ENCODE measurements at places on chromosomes 5 and 9. TPM values are rescaled to one million over a fixed set of nuclear protein-coding genes. Genes with fewer than 3 reads are reported as not detected.
A peak's percentile ranks its signal among the peaks of the same experiment; 100 is the strongest.

GRCh38 chr5:65577141-65577540, 14.0 kb downstream of the PPWD1 start:
- no peak for DNase-seq

DNA sequence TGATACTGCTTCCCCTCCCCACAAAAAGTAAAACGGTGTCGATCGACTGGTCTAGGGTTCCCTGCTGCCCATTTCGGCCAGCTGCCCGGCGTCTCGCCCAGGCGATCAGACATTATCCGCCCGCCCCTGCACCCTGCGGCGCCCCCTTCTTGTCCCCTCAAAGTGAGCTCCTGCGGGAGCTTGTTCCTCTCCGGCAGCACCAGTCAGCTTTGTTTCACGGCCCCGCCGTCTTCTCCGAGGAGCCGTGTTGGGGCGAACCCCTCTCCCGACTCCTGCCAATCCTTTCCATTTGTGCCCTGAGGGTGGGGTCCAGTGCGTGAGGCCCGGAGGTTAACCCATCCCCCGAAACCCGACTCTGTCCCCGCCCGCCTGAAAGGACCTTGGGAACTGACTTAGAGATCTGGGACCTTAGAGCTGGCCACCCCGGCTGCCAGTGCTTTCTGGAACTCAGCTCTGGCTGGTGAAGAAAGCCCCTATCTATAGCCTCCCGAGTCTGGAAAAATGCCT, 518 bp downstream of the UBE2B start:
- DNase-seq, result peak; percentile 72

DNA sequence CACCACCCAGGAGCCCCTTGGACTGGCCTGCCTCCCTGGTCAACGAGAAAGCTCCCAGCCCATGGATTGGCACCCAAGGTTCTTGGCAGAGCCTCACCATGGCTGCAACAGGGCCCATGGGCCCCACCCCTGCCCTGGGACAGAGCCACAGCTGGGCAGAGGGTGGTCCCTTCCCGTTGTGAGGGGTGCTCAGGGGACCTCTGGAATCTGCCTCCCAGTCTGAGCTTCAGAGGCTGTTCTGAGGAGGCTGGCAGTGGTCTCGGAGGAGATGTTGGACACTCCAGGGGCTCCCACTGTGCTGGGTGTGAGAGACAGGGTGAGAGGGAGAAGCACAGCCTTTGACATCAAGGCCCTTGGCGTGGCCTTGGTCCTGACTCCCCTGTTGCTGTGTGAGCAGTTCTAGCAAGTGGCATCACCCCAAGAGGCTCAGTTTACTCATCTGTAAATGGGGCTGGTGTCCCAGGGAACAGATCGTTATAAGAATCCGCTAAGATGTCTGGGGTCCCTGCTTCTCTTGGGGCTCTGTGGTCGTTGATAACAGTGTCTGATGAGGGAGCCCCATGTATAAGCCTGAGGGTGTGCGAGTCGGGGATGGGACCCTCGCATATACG, 33.0 kb downstream of the LHX3 start:
- DNase-seq, result no peak

DNA sequence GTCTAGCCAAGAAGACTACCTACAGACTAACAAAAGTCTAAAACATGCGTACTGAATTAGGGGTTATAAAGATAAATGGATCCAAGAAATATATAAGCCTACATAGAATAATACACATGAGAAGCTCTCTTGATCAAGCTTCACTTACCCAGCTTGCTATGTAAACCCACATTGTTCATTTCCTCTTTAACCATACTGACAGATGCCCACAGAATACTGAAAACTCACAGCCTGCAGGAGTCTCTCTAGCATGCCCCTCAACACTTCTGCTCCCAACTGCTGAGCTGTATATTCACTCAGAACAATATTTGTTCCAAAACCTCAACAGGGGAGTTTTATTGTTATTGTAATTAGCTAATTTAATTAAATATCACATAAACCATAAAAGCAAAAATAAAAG, 52.4 kb downstream of the RFX3 start:
- DNase-seq, result no peak

- DNase-seq, result no peak
Measured at GRCh38 chr5:56328753-56329560, 95.8 kb upstream of the ANKRD55 start.

DNA sequence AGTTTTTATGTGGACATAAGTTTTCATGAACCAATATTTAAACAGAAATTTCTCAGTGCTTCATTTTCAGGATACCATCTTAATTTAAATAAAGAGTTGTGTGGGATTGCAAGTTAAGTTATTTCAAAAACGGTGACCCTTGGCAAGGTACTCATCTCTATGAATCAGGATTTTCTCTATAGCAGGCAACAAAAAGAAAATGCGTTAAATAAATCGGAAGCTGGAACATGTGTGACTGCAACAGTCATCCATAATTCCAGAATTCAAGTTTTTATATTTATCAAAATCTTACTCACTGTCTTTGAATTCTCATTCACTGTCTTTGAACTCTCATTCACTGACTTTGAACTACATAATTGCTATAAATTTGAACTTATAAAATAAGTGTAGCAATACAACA, 5.8 kb upstream of the RECK start:
- no peak for DNase-seq

Gene GPR151
- not detected for total RNA-seq

GRCh38 chr5:100827481-100827889, 75.6 kb downstream of the ST8SIA4 start:
- no peak for DNase-seq

- no peak for DNase-seq
Measured at GRCh38 chr5:25975885-25976284, 1062.5 kb downstream of the CDH9 start.

- no peak for DNase-seq
Measured at GRCh38 chr5:77876862-77877502, 100.8 kb upstream of the TBCA start.

DNA sequence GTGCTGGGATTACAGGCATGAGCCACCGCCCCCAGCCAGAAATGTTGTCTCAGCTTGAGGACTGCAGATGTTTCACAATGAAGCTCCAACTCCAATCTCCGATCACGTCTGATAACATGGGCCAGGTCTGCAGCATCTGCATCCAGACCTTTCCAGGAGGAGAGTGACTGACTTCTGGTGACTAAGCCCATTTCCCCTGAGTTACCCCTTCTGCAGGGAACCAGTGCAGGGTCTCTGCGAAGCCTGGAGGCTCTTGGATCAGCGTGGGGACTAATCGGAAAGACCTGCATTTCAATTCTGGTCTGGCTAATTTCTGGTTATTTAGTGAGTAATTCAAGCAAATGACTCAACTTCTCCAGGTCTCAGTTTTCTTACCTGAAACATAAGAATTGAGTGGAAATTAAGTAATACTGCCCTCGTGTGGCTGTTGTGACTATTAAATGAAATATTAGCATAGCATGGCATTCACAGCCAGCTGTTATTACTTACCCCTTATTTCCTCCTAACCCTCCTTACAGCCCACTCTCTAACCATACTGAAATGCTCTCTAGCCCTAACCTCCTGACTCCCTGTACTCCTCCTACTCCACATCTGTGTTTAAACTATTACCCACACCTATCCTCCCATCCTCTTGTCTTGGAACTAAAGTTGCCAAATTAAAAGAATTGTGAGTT, 2.2 kb upstream of the GNPDA1 start:
- peak; percentile 24 for DNase-seq

GRCh38 chr9:91159664-91160121, 202.0 kb downstream of the AUH start:
- DNase-seq, result peak; percentile 73

Gene PCDHB6
- 0.60 TPM for total RNA-seq

Gene PKD2L2
- not detected for total RNA-seq

Gene PCDHGA3
- total RNA-seq, result 0.24 TPM

GRCh38 chr5:180283026-180283615, 8.8 kb downstream of the MAPK9 start:
- DNase-seq, result no peak

Gene OTP
- total RNA-seq, result not detected

Gene OXCT1
- total RNA-seq, result 8.9 TPM

DNA sequence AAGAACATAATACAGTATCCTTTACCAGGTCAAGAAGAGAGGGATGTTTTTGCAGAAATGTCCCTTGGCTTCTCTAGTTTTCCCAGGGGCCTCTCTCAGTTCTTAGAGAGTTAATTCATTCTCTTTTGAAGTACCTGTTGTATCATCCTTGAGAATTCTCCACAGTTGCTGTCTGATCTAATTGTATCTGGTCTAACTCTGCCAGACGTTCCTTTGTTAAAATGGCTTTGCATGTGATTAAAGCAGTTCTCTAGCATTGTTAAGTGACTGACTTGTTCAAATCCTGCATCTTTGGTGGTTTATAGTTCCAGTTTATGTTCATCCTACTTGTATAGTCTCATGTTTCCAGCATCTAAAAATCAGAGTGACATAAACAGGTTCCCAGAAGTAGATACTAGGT, 65.0 kb downstream of the KIAA1958 start:
- no peak for DNase-seq

Gene NLN
- total RNA-seq, result 22.2 TPM

DNA sequence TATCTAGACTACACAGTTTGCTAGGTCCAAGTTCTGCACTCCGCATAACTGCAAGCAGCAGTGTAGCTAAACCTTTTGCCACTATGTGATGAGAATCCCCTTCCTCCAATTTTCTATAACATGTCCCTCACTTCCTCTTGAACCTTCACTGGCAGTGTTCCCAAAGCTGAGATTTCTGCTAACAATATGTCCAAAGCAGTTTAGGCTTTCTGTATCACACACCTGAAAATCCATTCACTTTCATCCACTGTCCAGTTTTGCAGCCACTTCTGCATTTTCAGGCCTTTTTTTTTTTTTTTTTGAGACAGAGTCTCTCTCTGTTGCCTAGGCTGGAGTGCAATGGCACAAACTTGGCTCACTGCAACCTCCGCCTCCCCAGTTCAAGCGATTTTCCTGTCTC, 111.1 kb downstream of the GADD45G start:
- DNase-seq, result no peak

DNA sequence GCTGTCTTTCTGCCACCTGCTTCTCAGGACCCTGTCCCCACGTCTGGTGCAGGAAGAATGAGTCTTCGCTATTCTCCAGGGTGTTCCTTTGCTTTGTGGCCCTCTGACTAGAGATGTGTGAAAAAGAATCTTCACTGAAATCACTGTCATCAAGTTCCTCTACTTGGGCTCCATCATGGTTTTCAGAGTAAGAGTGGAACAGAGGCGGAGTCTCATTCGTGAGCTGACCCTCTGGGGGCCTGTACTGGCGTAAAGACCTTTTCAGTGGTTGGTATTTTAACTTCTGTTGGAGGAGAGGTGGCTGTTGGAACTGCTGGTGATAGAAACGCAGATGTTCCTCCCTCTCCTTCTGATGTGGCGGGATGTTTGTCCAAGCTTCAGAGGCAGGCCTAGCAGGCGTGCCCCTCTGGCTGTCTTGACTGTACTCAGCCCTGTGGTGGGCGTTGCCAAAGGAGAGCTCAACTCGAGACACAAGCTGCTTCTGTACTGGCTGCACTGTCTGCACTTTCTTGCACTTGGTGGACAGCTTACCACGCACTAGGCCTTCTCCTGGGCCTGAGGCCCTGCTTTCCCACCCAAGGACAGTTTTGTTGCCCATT, 72.0 kb downstream of the KIF24 start:
- no peak for DNase-seq

Gene TAF11L5
- not detected for total RNA-seq

- no peak for DNase-seq
Measured at GRCh38 chr5:171771856-171772255, 13.8 kb upstream of the SMIM23 start.

Gene HACD4
- total RNA-seq, result 1.9 TPM

DNA sequence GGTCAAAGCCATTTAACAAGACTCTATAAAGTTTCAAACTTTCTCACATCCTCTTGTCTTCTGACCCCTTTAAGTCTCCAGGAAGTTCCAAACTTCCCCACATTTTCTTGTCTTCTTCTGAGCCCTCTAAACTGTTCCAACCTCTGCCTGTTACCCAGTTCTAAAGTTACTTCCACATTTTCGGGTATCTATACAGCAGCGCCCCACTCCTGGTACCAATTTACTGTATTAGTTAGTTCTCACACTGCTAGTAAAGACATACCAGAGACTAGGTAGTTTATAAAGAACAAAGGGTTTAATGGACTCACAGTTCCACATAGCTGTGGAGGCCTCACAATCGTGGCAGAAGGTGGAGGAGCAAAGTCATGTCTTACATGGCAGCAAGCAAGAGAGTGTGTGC, 23.3 kb upstream of the PRLR start:
- DNase-seq, result no peak

Gene NME5
- 1.6 TPM for total RNA-seq

Gene DOCK8
- total RNA-seq, result 15.7 TPM

DNA sequence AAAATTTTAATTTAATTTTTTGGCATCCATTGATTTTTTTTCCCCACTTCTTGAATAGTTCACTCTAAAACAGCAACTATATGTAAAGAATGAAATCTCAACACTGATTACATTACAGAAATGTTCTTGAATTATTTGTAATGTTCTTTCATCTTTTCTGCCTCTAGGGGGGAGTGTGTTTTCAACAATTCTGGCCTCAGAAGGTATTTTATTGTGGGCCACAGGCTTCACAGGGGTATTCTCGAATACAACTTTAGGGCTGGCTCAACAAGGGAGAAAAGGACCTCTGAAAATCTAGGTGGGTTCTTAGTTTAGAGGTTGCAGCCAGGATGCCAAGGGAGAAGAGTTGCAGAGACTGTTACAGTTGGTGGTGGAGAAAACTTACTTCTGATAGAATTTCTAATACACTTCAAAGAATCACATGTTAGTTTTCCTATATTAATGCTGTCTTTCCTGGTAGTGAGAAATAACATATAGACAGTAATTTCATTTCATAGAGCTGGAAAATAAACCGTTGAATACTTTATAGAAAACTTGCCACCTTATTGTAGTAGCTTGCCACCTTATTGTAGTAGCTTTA, 3.6 kb upstream of the NPR3 start:
- no peak for DNase-seq

Gene NIM1K
- 0.20 TPM for total RNA-seq

GRCh38 chr9:113649054-113649453, 185.5 kb downstream of the RGS3 start:
- DNase-seq, result no peak

DNA sequence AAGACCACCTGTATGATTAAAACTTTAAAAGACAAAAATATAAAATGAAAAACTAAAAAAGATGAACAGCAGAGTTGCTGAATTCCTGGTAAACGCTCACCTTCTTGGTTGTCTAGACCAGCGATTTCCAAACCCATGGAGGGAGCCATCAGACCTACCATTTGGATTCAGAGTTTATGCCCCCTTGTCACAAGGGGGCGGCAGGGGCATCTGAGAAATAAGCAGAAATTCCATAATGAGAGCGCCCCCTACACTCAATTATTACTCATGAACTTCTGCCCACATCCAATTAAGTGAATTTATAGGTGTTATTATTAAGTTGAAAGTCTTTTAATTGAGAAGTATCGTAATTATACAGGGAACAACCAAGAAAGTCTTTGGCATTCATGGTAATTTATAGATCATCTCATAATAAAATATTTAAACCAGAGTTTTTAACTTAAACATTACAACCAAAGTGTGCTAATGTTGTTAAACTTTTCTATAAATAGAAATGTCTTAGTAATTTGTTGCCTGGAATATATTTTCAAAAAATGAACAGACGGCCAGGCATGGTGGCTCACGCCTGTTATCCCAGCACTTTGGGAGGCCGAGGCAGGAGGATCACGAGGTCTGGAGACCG, 35.2 kb upstream of the SPATA31C2 start:
- peak; percentile 49 for DNase-seq

Gene OR1Q1
- total RNA-seq, result not detected

Gene HNRNPK
- total RNA-seq, result 461 TPM

Gene GFI1B
- 1.4 TPM for total RNA-seq

Data from mucosa of descending colon (tissue), 3 donors.